ENCODE measurements at places on chromosomes 12 and 14. TPM values are rescaled to one million over a fixed set of nuclear protein-coding genes. Genes with fewer than 3 reads are reported as not detected.

DNA sequence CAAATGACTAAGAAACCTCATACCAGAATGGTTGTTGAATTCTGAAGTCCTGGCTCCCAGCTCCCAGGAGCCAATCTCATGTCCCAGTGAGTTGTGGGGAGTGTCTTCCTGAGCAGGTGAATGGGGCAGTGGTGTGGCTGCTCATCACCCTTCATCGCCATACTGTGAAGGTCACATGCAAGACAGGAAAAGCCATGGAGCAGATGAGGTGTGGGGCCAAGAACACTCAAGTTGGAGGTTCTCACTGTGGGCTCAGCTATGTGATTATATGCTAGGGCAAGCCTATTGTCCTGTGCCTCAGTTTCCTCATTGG is 16.6 kb upstream of the TSPAN11 start:
- no peaks in the 10 kb centered on the region for H3K4me1 ChIP-seq
- H3K27me3 ChIP-seq, result peaks cover 3% of the 10 kb centered on the region
- H3K4me3 ChIP-seq, result no peak overlapping the region
- H3K27ac ChIP-seq, result no peak overlapping the region
- H3K36me3 ChIP-seq, result no peaks in the 10 kb centered on the region

GRCh38 chr12:20374795-20375194 is 6.5 kb downstream of the PDE3A start:
- no peaks in the 10 kb centered on the region for H3K27me3 ChIP-seq
- no peak overlapping the region for H3K4me3 ChIP-seq
- H3K4me1 ChIP-seq, result no peaks in the 10 kb centered on the region
- no peak for DNase-seq
- no peak overlapping the region for H3K27ac ChIP-seq

- no peak overlapping the region for H3K4me3 ChIP-seq
- peaks cover 5% of the 10 kb centered on the region for H3K27me3 ChIP-seq
- H3K36me3 ChIP-seq, result no peaks in the 10 kb centered on the region
Observed at GRCh38 chr14:76133103-76133502, 18.6 kb upstream of the GPATCH2L start.

DNA sequence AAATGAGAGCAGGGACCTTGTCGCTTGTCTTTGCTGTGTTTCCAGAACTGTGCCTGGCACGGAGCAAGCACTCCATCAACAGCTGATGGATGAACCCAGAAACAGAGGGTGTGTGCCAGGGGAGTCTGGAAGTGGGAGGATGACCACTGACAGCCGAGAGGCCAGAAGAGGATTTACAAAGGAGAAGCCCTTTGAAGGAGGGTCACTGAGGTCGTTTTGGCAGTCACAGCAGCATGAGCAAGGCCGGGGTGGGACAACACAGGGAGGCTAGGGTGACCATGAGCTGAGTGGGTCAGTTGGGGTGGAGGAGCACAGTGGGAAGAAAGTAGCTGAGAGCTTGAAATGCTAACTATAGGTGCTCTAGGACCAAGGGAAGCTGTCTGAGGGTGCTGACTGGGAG is 199.6 kb downstream of the NTF3 start:
- H3K27me3 ChIP-seq, result no peaks in the 10 kb centered on the region
- H3K36me3 ChIP-seq, result no peaks in the 10 kb centered on the region
- no peaks in the 10 kb centered on the region for H3K4me1 ChIP-seq

TMEM63C gene
- 0.36 TPM for total RNA-seq

Measured in CD4-positive, alpha-beta memory T cell (primary cell).